ENCODE measurements at places on chromosomes 2 and 18.
A peak's percentile ranks its signal among the peaks of the same experiment; 100 is the strongest.

DNA sequence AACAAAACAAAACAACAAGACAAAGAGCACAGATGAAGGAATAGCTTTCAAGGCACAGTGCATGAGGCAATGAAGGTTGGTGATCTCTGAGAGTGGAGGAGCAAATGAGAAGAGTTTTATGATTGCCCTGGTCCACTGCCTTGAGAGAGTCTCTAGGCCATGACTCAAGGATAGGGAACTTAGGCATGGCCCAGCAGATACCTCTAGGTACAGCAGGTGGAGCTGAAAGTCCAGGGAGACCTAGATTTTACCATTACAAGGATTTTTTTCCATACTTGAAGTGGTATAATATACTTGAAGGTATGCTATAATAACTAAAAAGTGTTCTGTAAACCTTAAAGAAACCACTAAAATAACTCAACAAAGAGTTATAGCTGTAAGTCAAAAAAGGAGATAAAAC is 239.5 kb upstream of the KLHL29 start:
- H3K36me3 ChIP-seq = no peaks in the 10 kb centered on the region
- H3K27me3 ChIP-seq = no peaks in the 10 kb centered on the region
- DNase-seq = no peak
- H3K4me1 ChIP-seq = no peaks in the 10 kb centered on the region
- H3K4me3 ChIP-seq = no peak overlapping the region

DNA sequence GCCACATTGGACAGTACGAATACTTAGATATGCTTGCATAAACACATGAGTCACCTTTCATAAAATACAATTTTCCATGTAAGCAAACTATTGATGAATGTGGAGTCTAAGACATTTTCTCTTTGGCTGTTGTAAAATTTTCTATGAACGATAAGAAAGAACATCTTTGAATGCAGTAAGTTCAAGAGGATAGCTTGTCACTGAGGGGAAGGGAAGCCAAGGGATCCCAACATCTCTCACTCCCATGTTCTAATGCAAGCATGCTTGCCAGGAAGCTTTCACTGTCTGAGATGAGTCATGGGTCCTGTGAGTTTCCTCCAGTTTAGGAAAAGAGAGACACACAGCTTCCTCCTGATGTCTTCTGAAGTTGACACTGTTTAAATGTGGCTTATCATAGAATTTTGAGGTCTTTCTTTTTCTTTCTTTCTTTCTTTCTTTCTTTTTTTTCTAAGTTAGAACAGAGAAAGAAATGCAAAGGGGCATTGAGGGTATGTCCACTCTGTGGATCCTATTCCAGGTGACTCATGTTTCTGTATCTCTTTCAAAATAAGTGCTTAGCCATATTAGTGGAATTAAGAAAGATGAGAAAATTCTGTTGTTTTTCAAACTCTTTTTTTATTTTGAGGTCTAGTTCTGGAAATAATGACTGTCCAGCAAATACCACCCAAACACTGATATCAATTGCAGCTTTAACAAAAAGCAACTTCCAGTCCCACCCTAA is 146.6 kb downstream of the RDH14 start:
- H3K27ac ChIP-seq = no peak overlapping the region
- H3K4me1 ChIP-seq = no peaks in the 10 kb centered on the region
- H3K27me3 ChIP-seq = no peaks in the 10 kb centered on the region
- no peak for DNase-seq
- no peaks in the 10 kb centered on the region for H3K36me3 ChIP-seq

GRCh38 chr2:42103829-42104228 is 56.0 kb downstream of the PKDCC start:
- H3K36me3 ChIP-seq = no peaks in the 10 kb centered on the region
- peak overlapping the region; percentile 62 for H3K4me3 ChIP-seq
- no peak for DNase-seq
- H3K4me1 ChIP-seq = peaks cover 98% of the 10 kb centered on the region
- H3K27me3 ChIP-seq = no peaks in the 10 kb centered on the region
- H3K27ac ChIP-seq = peak overlapping the region; percentile 99

DNA sequence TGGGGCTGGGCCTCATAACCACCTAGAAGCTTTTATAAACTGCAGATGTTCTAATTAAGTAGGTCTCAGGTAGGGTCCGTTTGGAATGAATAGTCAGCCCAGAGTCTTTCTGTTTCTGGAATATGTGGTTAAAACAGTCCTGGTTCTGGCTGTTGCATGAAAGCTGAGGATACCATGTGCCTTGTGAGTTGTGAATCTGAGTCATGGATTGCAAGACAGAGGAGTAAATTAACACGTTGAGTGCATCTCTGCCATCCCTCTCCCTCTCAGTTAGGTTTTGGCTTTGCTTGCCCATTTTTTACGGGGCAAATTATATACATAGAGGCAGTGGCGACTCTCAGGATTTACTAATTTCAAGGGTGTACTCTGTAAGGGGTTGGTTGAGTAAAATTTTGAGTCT is 59.1 kb downstream of the NCK2 start:
- H3K27ac ChIP-seq = peak overlapping the region; percentile 92
- H3K36me3 ChIP-seq = peaks cover 9% of the 10 kb centered on the region
- peaks cover 87% of the 10 kb centered on the region for H3K4me1 ChIP-seq
- no peaks in the 10 kb centered on the region for H3K27me3 ChIP-seq
- no peak for DNase-seq

- H3K27ac ChIP-seq = peak overlapping the region; percentile 58
- peaks cover 47% of the 10 kb centered on the region for H3K4me1 ChIP-seq
- peak overlapping the region; percentile 98 for H3K4me3 ChIP-seq
- H3K27me3 ChIP-seq = no peaks in the 10 kb centered on the region
Measured at GRCh38 chr2:236541008-236541562, 28.5 kb upstream of the ACKR3 start.

DNA sequence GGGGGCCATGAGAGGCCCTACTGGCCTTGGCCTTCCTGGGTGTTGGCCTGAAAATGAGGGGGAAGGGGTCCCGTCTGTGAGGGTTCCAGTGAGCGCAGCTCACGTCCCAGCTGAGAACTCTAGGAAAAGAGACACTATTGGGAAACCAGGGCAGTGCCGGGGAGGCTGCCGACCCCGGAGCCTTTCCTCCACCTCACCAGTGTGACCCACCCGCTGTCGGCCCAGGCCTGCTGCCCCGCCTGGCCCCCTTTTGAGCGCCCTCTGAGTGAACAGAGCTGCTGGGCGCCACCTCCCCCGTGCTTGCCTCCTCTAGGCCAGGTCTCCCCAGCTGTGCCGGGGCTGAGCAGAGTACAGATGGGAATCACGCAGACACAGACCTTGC is 17.5 kb upstream of the ARHGEF4 start:
- H3K27ac ChIP-seq = no peak overlapping the region
- H3K4me3 ChIP-seq = no peak overlapping the region
- no peak for DNase-seq
- peaks cover 11% of the 10 kb centered on the region for H3K4me1 ChIP-seq

- no peak overlapping the region for H3K4me3 ChIP-seq
- H3K27ac ChIP-seq = no peak overlapping the region
- H3K36me3 ChIP-seq = no peaks in the 10 kb centered on the region
- DNase-seq = no peak
- no peaks in the 10 kb centered on the region for H3K27me3 ChIP-seq
Measured at GRCh38 chr2:40034198-40034597, 255.1 kb upstream of the THUMPD2 start.

GRCh38 chr18:66795051-66795450 is 191.2 kb upstream of the CDH19 start:
- no peak for DNase-seq
- no peaks in the 10 kb centered on the region for H3K36me3 ChIP-seq
- H3K4me1 ChIP-seq = no peaks in the 10 kb centered on the region

GRCh38 chr2:238920053-238920452 is 72.2 kb downstream of the TWIST2 start:
- DNase-seq = no peak
- H3K36me3 ChIP-seq = no peaks in the 10 kb centered on the region
- no peak overlapping the region for H3K4me3 ChIP-seq
- H3K27me3 ChIP-seq = no peaks in the 10 kb centered on the region

DNA sequence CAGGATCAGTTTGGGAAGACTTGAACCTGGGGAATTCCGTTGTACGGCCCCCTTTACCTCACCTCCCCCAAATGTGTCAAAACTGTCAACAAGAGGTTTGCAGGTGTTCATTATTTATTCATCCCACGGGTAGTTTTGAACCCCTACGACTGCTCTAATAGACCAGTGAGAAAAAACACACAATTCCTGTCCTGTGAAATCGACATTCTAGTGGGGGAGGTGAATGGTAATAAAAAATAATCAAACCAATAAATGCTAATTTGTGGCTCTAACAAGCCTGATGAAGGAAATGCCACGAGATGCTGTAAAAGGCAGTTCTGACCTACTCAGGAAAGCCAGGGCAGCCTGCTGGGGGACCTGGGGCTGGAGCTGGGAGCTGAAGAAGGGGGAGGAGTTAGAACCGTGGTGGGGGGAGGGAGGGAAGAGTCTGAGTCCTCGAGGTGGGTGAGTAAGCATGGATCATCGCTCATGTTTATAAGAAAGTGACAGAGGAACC is 463 bp upstream of the DNAJB2 start:
- H3K27ac ChIP-seq = peak overlapping the region; percentile 99
- H3K36me3 ChIP-seq = peaks cover 35% of the 10 kb centered on the region
- no peak for DNase-seq
- H3K27me3 ChIP-seq = no peaks in the 10 kb centered on the region

- H3K4me3 ChIP-seq = no peak overlapping the region
- no peaks in the 10 kb centered on the region for H3K4me1 ChIP-seq
- H3K27ac ChIP-seq = no peak overlapping the region
- no peak for DNase-seq
Measured at GRCh38 chr2:3348767-3349166, 28.9 kb downstream of the EIPR1 start.

DNA sequence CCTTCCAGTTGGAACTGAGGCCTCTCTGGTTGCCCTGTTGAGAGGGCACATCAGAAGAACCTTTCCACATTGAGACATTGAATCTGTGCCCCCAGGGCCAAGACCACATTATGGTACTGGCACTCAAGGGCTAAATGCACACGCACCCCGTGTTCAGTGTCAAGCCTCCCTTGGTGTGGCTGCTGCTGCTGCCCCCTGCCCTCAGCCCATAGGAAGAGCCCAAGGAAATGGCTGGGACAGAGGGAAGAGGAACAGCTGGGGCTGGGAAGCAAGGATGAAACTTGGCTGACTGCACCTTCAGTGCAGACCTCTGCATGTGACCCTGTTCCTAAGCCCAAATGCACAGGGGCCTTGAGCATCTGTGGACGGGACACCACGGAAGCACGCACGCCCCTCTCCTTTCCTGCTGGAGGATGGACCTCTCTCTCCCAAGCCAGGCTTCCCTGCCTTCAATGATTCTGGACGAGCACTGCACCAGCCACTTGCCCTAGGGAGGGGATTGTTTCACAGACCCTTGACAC is 40.2 kb downstream of the NIFK start:
- H3K27me3 ChIP-seq = no peaks in the 10 kb centered on the region
- no peak overlapping the region for H3K4me3 ChIP-seq
- no peak for DNase-seq
- no peaks in the 10 kb centered on the region for H3K36me3 ChIP-seq
- peaks cover 22% of the 10 kb centered on the region for H3K4me1 ChIP-seq

DNA sequence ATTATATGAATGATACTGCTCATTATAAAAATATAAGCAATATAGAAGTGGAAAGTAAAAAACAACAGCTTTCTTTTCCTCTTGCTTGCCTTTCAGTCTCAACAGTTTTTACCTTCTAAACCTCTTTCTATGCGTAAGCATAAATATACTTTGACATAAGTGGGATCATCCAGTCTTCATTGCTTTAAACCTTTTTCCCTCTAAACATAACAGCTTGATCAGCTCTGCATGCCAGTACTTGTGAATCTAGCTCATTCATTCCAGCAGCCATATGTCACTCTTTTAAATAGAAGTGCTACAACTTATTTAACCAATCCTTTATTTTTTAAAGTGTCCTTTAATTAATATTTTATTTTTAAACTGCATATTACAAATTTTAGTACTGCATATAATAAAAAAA is 88.1 kb downstream of the TTC27 start:
- H3K27me3 ChIP-seq = no peaks in the 10 kb centered on the region
- no peak overlapping the region for H3K27ac ChIP-seq
- peaks cover 14% of the 10 kb centered on the region for H3K36me3 ChIP-seq
- H3K4me1 ChIP-seq = no peaks in the 10 kb centered on the region
- peak overlapping the region; percentile 7 for H3K4me3 ChIP-seq
- DNase-seq = no peak

GRCh38 chr2:165348441-165348840 is 109.2 kb downstream of the SCN2A start:
- H3K4me3 ChIP-seq = no peak overlapping the region
- H3K27me3 ChIP-seq = no peaks in the 10 kb centered on the region
- H3K27ac ChIP-seq = no peak overlapping the region
- no peaks in the 10 kb centered on the region for H3K4me1 ChIP-seq

DNA sequence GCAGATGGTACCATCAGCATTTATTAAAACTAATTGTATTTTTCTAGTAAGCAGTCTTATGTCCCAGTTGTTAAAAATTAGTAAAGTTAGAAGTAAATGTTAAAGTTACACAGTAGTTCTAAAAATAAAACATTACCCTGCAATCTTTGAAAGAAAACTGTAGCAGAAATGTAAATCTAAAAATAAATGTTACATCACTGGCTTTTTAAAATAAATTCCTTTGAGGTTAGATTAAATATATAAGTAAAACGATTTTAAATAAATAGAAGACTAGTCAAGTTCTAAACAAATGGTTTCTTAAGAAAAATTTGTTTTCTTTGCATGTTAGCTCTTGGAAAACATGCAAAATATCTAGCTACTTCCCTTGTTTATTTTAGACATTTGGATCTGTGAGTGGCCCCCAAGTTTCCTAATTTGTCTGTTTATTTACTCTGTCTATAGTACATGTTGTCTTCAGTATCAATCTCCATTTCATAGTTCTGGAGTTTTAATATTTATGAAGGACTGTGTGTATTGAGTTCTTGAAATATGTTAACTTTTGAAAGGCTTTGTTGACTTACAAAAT is 58.2 kb downstream of the GLS start:
- H3K4me3 ChIP-seq = no peak overlapping the region
- H3K27me3 ChIP-seq = no peaks in the 10 kb centered on the region
- H3K4me1 ChIP-seq = no peaks in the 10 kb centered on the region
- peaks cover 11% of the 10 kb centered on the region for H3K36me3 ChIP-seq
- no peak overlapping the region for H3K27ac ChIP-seq

DNA sequence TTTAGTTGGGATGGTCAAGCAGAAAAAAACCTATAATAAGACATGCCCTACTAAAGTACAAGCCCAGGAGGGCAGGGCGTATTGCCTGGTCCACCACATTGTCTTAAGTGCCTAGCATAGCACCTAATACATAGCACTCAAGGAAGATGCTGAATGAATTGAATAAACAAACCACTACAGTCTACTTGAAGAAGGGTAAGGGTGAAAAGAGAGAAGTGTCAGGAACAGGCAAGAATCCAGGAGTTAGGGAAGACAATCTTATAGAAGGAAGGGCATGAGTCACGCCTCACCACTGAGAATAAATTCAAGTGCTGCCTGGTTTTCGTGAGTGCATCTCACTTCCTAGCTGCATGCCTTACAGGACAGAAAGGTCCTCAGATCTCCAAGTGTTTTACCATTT is 13.9 kb downstream of the SLC19A3 start:
- peaks cover 1% of the 10 kb centered on the region for H3K27me3 ChIP-seq
- DNase-seq = no peak
- H3K4me3 ChIP-seq = no peak overlapping the region
- H3K27ac ChIP-seq = no peak overlapping the region
- no peaks in the 10 kb centered on the region for H3K36me3 ChIP-seq
- H3K4me1 ChIP-seq = no peaks in the 10 kb centered on the region
